ENCODE measurements at places on chromosomes 4 and X.

GRCh38 chr4:189098932-189099696 is 841.6 kb upstream of the FRG1 start:
- no peak for DNase-seq

GRCh38 chr4:120155287-120155686 is 88.6 kb upstream of the MAD2L1 start:
- no peak for DNase-seq

DNA sequence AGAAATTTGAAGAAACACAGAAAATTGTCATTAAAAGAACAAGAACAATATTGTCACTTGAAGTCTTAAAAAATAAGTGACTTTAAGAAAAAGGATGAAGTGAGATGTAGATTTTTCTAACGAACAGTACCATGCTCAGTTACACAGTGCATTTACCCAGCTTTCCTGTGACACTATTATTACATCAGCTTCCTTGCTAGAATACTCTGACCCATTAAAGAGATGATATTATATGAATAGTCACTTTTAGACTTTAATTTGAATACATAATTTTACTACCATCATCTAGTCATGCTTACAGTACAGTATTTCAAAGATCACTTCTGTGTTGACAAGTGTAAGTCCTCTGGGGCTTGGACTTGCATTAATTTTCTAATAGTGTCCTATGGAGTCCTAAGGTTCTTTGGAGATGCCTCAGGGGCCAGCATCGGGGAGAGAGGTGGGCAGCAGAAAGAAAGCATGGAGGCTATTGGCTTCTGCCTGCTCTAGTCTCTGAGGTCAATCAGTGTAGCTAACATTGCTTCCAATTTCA is 10.7 kb downstream of the COL25A1 start:
- DNase-seq = no peak

GRCh38 chr4:80948141-80948540 is 82.4 kb upstream of the BMP3 start:
- DNase-seq = no peak

DNA sequence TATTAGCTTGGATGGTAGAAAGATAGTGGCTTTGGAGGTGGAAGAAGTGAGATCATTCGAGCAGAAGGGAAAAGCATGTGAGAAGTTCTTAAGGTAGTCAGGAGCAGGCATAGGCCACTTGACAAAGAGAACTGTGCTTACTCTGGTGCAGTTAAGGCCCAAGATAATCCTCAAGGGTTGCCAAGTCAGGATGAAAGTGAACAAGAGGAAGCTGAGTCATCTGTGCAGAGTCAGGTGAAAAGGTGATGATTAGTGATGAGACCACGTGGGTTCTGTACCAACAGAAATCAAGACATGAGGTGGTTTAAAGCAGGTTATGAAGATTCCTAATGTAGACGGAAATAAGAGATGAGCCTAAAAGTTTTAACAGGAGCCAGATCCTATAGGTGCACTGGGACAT is 369.8 kb downstream of the DTHD1 start:
- DNase-seq = no peak

DNA sequence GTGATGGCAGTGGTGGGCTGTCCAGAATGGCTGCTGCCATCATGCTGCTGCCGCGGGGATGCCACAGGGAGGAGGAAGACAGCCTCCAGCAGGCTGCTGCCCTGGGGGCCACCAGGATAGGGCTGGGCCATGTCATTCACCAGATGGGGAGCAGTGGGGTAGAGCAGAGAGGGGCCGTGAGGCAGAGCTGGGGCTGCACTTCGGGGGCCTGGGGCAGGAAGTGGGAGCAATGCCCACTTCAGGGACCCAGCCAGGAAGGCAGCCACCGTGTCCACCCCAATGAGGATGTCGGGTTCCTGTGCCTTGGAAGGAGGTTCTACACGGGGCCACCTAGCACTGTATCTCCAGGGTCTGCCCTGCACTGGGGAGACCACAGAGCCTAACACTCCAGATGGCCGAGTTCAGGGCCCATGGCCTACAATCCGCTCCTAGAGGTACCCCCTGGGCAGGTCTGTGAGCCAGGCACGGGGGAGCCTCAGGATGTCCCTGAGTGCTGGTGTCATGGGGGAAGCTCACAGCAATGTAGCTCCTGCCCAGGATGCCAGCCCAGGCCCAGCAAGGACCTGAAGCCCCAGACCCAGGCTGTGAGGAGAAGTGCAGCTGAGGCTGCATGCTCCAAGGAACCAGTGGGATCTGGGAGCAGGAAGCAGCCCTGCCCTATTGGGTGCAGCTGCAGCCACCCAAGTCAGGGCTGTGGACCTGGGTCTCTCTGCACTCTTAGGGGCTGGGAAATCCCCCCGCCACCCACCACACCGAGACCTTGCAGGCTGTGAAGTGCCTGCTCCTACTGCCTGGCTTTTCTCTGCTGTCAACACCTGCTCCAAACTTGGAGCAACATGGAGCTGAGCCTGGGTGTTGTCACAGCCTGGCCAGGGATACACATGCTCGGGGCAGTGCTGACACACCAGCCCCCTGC is 140.3 kb downstream of the PDHA2 start:
- DNase-seq = no peak

GRCh38 chrX:103330681-103331288 is 746 bp downstream of the TCEAL7 start:
- DNase-seq = no peak

- DNase-seq = no peak
These were observed 10.9 kb downstream of the ADGRA3 start for GRCh38 chr4:22504922-22505321.

DNA sequence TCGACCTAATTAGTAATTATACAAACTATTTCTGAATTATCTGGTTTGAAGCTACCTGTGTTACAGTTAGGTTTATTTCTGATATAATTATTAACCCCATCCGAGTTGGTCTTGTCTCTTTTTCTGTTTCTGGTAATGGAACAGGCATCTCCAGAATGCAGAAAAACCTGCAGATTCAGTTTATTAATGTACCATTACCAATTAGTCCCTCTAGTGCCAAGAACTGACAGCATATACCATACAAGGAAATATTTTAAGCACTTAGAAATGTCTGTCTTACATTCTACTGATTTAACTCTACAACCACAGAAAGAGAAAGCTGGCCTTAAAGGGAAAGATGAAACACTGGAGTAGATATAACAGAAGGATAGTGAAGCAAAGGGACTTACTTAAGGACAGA is 570.6 kb downstream of the CENPC start:
- DNase-seq = no peak

DNA sequence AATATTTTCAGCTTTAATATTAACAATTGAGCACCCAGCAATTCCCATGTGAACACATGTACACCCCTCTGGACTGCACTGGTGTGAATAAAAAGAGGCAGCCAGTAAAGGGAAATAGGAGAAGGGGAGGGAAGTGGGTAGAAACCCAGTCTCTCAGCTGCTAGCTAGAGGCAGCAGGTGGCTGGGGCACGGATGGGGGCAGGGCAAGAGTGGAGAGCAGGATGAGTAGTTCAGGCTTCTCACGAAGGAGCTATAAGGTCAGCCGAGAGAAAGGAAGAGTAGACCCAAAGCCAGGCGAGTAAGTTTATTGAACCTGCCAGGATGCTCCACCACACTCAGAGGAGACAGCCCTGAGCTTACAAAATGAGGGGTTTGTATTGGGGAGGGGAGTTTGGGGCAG is 184.8 kb upstream of the MTMR8 start:
- no peak for DNase-seq

DNA sequence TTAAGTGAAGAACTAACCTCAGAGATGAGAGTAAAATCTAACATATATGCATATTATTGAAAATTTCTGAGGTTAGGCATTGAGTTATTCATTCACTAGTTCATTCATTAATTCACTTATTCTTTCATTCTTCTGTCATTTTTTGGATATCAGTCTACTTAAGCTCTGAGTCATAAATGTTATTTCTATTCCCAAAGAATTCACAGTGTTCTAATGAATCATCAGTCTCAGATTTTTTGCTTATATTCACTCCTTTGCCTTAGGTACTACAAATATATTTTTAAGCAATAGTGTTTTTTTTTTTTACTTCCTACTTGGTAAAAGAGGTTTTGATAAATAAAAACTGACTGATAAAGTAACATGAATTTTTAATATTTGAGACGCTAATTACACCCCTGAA is 95.2 kb upstream of the DKK2 start:
- DNase-seq = no peak

DNA sequence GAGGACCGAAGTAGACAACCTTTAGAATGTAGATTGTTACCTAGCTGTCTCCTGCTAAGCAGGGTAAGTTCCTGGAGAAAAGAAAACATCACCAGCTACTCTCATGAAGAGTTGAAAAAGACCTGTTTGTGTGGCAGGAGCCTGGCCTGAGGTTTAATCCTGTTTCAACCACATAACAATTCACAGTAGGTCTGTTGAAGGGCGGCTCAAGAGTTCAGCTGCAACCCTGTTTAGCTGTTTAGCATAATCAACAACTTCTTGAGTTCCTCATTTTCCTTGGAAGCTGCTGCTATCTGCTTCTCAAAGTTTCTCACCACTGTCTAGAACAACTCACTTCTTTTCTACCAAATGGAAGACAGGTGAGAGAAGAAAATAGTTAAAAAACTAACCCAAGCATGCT is 170.4 kb upstream of the TET2 start:
- DNase-seq = no peak

DNA sequence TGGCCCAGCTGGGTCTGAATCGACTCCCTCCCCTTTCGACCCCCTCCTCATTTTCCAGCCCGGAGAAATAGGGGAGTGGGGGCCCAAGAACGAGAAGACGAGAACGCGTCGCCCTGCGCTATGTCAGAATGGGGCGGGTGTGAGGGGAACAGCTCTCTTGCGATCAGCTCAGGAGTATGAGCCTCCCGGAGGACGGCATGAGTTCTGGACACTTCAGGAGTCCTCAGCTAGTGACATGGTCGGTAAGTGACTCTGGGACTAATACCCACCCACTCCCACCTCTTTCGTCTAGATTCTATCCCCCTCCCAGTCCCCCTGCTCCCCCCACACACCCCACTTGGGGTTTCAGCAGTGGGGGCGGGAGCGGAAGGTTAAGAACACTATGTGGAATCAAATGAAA is 944 bp downstream of the KLF8 start:
- no peak for DNase-seq

GRCh38 chr4:24180586-24180985 is 290.7 kb upstream of the PPARGC1A start:
- DNase-seq = no peak

DNA sequence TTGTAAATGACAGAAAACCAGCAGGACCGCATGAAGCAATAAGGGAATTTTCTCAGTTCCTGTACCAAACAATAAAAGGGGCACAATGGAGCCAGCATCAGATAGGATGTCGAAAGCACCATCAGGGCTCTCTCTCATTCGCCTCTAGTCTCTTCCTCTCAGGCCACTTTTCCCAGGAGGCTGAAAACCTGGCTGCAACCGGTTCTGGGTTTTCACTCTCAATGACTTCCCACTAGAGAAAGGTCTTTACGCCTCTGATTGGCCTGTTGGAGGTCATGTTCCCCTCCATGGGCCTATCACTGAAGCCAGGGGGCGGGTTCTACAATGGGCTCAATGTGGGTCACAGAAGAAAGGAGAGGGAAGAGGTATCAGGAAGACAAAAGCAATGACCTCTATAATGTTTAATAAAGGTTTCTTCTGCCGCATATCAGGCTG is 29.3 kb downstream of the ZNF827 start:
- no peak for DNase-seq

Measured in stimulated activated CD4-positive, alpha-beta T cell treated with anti-CD3 and anti-CD28 coated beads, Interleukin-4, amount 100 ng/mL, for 48 hours (primary cell).